ENCODE measurements at places on chromosomes 6 and 20. TPM values are rescaled to one million over a fixed set of nuclear protein-coding genes. Genes with fewer than 3 reads are reported as not detected.

Gene SNRPB
- 189 TPM for polyA plus RNA-seq

Gene OOEP
- polyA plus RNA-seq: 0.38 TPM

Gene UBE2V1
- 163 TPM for polyA plus RNA-seq

Gene PAK5
- polyA plus RNA-seq: 0.48 TPM

Gene LKAAEAR1
- polyA plus RNA-seq: 0.22 TPM

Gene LINC00237
- polyA plus RNA-seq: not detected

Gene IL17A
- not detected for polyA plus RNA-seq
